ENCODE measurements at places on chromosomes 16 and 17. TPM values are rescaled to one million over a fixed set of nuclear protein-coding genes. Genes with fewer than 3 reads are reported as not detected.

CRYM gene
- total RNA-seq, result not detected

CACNG1 gene
- not detected for total RNA-seq

KRTAP4-9 gene
- total RNA-seq, result not detected

HOXB2 gene
- total RNA-seq, result 19.5 TPM

GRCh38 chr17:57487573-57487972 lies 231.2 kb downstream of the MSI2 start:
- no peak overlapping the region for H3K4me3 ChIP-seq
- peaks cover 4% of the 10 kb centered on the region for H3K36me3 ChIP-seq
- no peaks in the 10 kb centered on the region for H3K27me3 ChIP-seq
- no peak overlapping the region for H3K27ac ChIP-seq

DNA sequence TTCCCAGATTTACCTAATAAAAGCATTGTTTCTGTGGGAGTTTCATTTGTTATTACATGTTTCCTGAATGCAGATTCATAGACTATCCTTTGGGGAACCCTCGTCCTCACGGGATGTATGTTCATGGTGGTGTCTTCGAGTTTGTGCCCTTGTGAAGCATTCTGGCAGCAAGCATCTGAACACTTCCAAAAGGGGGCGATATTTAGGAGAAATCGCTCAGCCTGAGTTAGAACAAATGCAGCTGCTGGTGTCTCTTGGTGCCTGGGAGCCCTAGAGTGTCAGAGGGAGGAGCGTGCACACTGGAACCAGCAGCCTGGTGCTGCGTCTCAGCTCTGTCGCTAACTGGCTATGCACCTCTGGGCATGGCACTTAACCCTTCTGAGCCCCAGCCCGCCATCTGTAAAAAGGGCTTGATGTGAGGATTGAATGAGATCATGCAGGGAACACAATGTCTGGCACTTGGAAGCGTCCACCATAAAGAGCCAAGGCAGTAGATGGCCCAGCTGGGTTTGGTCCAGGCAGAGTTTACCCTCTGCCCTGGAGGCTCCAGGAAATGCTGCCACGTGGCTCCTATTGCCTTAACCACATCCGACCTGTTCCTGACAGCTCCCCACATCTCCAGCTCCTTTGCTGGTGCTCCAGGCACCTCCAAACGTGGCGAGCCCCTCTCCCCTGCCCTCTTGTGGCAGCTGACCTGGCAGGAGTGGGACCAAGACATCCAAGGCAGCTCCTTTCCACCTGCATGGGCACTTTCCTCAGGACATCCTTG lies 25.0 kb upstream of the C16orf78 start:
- H3K4me3 ChIP-seq, result no peak overlapping the region
- no peak overlapping the region for H3K27ac ChIP-seq
- DNase-seq, result no peak
- no peaks in the 10 kb centered on the region for H3K36me3 ChIP-seq

- H3K4me3 ChIP-seq, result no peak overlapping the region
- DNase-seq, result no peak
- H3K36me3 ChIP-seq, result peaks cover 7% of the 10 kb centered on the region
- H3K4me1 ChIP-seq, result peaks cover 1% of the 10 kb centered on the region
- H3K27me3 ChIP-seq, result no peaks in the 10 kb centered on the region
Observed at GRCh38 chr17:32226886-32227285, 38.7 kb upstream of the RHBDL3 start.

GRCh38 chr17:68849673-68850610 lies 105.2 kb downstream of the ABCA8 start:
- H3K36me3 ChIP-seq, result no peaks in the 10 kb centered on the region
- no peaks in the 10 kb centered on the region for H3K27me3 ChIP-seq
- H3K27ac ChIP-seq, result no peak overlapping the region
- DNase-seq, result no peak
- H3K4me1 ChIP-seq, result no peaks in the 10 kb centered on the region

GRCh38 chr17:43755389-43755875 lies 3.2 kb downstream of the SOST start:
- no peak overlapping the region for H3K4me3 ChIP-seq
- H3K27me3 ChIP-seq, result peaks cover 56% of the 10 kb centered on the region
- H3K27ac ChIP-seq, result no peak overlapping the region
- peaks cover 9% of the 10 kb centered on the region for H3K4me1 ChIP-seq
- peak; percentile 59 for DNase-seq

DNA sequence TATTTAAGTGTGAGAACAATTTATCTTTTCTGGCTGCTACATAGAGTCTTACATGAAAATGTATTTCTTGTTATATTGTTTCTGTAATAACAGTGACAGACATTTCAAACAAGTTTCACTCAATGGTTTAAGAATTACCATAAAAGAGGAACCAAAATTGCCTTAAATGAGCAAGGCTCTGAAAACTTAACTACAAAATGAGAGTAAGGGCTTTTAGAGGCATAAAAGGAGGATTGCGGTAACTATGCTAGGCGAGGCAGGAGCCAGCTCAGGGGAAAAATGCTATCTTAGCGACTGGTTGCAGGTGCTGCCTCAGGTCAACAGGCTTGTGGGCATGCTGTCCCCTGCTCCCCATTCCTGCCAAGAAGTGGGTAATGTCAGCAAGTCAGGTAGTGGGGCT lies 81.7 kb upstream of the MSI2 start:
- no peak overlapping the region for H3K27ac ChIP-seq
- no peaks in the 10 kb centered on the region for H3K36me3 ChIP-seq
- peaks cover 1% of the 10 kb centered on the region for H3K4me1 ChIP-seq
- no peak overlapping the region for H3K4me3 ChIP-seq
- DNase-seq, result no peak

DNA sequence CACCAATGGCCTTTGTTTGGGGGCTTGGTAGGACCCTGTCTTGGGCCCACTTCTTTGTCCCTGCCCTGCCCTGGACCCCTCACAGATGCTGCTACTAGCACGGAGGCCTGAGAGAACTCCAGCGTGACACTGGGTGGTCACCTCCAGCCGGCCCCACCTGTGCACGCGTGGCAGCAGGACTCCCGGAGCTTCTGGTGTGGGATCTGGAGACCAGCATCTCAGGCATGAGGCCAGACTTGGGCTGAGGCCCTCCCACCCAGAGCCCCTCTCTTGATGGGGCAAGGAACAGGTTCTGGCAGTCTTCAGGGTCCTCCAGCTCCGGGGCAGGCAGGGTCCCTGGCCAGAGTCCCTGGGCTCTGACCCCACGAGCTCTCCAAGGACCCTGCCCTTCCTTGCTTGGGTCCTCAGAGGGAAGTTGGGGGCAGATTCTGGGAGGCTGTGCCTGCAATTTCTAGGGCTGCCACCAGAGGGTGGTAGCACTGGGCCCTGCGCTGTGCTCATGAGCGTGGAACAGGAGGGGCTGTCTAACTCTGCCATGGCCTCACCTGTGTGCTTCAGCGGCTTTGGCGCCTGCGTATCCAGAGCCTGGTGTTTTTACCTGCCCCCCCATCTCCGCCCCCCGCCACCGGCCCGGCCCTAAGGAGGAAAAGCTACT lies 3.1 kb upstream of the BAIAP3 start:
- no peaks in the 10 kb centered on the region for H3K36me3 ChIP-seq
- DNase-seq, result no peak
- H3K27me3 ChIP-seq, result peaks cover 25% of the 10 kb centered on the region
- no peak overlapping the region for H3K4me3 ChIP-seq
- H3K27ac ChIP-seq, result no peak overlapping the region

DNA sequence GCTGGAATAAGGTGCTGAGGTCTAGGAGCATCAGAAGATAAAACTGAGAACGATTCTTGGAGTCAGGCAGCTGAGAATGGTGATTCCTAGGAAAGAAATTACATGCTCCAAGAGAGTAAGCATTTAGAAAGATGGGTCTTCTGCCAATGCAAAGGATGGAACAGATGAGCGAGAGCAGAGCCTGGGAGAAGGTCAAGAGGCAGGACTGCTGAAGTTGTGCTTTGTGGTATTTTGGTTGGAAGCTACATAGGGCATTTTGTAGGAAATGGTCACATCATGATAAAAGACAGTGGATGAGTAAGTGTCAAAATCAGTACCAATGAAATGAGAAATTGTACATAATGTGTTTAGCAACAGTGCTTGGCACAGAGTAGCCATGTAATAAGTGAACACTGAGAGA lies 1.4 kb upstream of the CRYM start:
- DNase-seq, result no peak
- H3K4me1 ChIP-seq, result peaks cover 7% of the 10 kb centered on the region
- H3K4me3 ChIP-seq, result no peak overlapping the region
- H3K27ac ChIP-seq, result no peak overlapping the region
- H3K36me3 ChIP-seq, result no peaks in the 10 kb centered on the region

DNA sequence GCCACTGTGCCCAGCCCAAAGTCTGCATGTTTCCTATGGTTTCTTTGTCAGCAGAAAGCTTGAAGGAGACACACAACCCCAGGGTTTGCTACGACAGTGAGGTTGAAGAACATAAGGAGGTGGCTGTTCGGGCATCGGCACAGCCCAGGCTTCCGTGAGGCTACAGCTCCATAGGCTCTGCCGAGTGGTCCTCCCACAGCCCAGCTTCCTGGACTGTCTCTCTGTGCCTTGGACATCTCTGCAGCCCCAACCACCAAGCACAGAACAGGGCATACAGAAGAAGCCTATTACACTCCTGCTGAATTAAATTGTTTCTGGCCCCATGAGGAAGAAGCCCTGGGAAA lies 3.2 kb upstream of the HAP1 start:
- DNase-seq, result no peak
- peaks cover 49% of the 10 kb centered on the region for H3K27me3 ChIP-seq
- peaks cover 13% of the 10 kb centered on the region for H3K4me1 ChIP-seq
- H3K36me3 ChIP-seq, result no peaks in the 10 kb centered on the region

- no peak overlapping the region for H3K27ac ChIP-seq
- H3K4me1 ChIP-seq, result no peaks in the 10 kb centered on the region
- peaks cover 7% of the 10 kb centered on the region for H3K36me3 ChIP-seq
- no peaks in the 10 kb centered on the region for H3K27me3 ChIP-seq
Observed at GRCh38 chr16:4358236-4358635, 7.1 kb upstream of the PAM16 start.

DNA sequence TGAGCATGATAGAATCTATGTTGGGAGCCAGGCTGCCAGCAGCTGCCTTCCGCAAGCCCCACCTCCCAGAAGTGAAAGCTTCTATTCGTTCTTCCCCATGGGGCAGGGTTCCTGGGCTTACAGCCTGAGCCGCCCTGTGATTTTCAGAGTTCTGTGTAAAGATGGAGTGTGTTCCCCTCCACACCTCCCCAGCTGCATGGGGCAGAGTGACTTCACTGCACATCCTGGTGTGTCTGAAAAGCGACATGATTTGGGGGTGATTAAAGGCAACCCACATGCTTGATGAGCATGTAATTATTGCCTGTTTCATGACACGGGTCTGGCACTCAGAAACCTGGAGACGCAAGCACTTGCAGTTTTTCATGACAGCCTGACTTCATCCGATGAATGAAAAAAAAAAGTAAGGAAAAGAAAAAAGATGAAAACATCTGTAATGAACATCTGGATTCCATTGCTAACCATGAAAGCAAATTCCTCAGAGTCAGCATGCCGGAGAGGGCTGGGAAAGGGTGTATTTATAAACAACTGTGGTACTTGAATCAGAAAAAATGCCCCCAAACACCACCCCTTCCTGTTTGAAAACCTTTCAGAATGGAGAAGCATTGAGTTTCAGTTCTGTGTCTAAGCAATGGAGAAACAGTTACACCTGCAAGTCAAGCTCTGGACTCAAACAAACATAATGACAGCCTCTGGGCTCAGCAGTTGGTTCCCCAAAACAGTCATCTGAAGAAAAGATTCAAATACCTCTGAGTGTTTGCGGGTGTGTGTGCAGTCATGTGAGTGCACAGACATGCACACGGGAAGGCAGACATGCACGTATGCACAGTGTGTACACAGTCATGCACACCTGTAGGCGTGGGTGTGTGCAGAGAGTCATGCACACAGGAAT lies 266.0 kb downstream of the ENGASE start:
- no peak for DNase-seq
- no peaks in the 10 kb centered on the region for H3K36me3 ChIP-seq
- no peak overlapping the region for H3K27ac ChIP-seq
- H3K4me1 ChIP-seq, result no peaks in the 10 kb centered on the region
- H3K4me3 ChIP-seq, result no peak overlapping the region

DNA sequence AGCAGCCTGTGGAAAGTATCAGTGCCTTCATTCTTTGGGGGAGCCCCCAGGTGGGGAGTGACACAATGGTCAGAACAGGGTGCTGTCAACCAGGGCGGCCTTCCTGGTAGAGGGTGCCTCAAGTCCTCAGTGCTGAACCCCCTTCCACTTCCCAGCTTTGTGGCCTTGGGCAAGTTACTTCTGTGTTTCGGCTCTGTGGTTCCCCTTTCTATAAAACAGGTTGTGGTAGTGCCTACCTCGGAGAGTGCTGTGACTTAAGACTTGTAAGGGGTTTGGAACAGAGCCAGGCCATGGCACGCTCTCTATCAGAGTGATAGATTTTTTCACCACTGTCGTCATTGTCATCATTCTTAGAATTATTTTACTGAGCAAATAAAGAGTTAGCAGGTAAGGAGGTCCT lies 141.1 kb downstream of the CCDC182 start:
- H3K27ac ChIP-seq, result peak overlapping the region; percentile 98
- peak overlapping the region; percentile 78 for H3K4me3 ChIP-seq
- H3K27me3 ChIP-seq, result no peaks in the 10 kb centered on the region
- H3K4me1 ChIP-seq, result peaks cover 91% of the 10 kb centered on the region
- DNase-seq, result peak; percentile 63

DNA sequence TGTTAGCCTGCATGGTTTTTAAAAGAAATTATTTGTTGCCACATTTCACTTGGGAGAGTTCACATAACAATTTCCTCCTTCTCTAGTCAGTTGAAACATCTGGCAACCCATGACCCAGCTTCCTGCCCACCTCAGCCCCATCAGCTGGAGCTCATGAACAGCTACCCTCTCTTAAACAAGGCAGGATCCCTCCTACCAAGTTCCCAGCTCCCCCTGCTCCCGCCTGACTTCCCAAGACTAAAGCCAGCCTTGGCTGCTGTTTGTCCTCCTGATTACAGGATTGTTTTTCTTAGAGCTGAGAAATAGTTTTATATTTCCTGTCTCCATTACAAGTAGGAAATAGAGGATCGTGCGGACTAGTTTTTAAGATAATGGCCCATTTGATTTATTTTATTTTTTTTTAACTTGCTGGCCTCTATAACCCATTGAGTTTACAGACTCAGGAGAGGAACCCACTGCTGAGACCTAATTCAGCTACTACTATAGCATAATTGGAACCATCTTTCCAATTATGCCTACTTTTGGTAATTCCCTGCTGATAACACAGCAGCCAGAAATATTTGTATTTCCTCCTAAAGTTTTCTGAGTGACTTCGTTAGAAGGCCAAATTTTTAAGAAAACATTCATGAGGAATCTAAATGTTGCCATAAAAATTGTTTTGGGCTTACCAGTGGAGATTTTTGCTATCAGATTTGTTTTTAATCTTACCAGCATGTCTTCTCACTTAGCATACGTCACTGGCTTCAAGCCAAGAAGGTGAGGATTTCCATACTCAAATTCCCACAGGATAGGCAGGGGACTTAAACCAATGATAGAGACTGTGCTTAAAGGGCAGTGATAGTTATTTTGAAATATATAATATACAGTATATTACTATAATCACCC lies 90.0 kb downstream of the ELAC2 start:
- no peak overlapping the region for H3K4me3 ChIP-seq
- DNase-seq, result no peak
- H3K4me1 ChIP-seq, result no peaks in the 10 kb centered on the region

- no peaks in the 10 kb centered on the region for H3K36me3 ChIP-seq
- H3K27me3 ChIP-seq, result peaks cover 4% of the 10 kb centered on the region
- no peak overlapping the region for H3K27ac ChIP-seq
- H3K4me1 ChIP-seq, result peaks cover 1% of the 10 kb centered on the region
- no peak overlapping the region for H3K4me3 ChIP-seq
Observed at GRCh38 chr17:72561266-72561665, 440.4 kb downstream of the SOX9 start.

- H3K27me3 ChIP-seq, result peaks cover 3% of the 10 kb centered on the region
- peaks cover 2% of the 10 kb centered on the region for H3K4me1 ChIP-seq
- DNase-seq, result no peak
- no peaks in the 10 kb centered on the region for H3K36me3 ChIP-seq
- H3K27ac ChIP-seq, result no peak overlapping the region
Observed at GRCh38 chr16:25210758-25211157, 6.0 kb upstream of the AQP8 start.

Data from activated naive CD8-positive, alpha-beta T cell treated with anti-CD3 and anti-CD28 coated beads, Interleukin-2, amount 10 ng/mL, durations not matched to agents 7 days and 5 days (primary cell).